Esophagus muscularis mucosa (tissue), 4 donors: ENCODE measurements at places on chromosomes 5 and 9.

- DNase-seq: no peak
Measured at GRCh38 chr5:140242890-140243585, 59.9 kb downstream of the PFDN1 start.

- DNase-seq: no peak
Measured at GRCh38 chr9:136255896-136256890, 10.6 kb upstream of the QSOX2 start.

DNA sequence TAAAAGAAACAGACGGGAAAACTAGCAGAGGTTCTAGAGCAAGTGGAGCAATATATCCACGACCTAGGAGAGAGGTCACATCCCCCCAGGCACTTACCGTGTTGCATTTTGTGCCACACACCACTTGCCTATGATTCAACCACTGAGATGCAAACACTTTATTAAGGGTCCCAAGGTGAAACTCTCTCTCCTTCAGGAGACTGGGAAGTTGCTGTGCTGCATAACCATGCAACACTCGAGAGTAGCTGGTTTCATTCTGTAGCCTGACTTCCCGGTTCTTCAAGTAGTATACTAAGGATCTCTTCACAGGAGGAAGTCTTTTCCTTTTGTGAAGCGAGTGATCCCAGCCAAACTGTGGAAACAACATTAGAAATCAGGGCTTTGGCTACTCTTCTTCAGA, 1.6 kb downstream of the DCAF12 start:
- no peak for DNase-seq

GRCh38 chr9:129995409-129996160, 47.4 kb downstream of the FNBP1 start:
- DNase-seq: no peak

GRCh38 chr5:155728857-155729683, 597.9 kb upstream of the SGCD start:
- DNase-seq: no peak

GRCh38 chr9:128643519-128644300, 12.9 kb downstream of the DYNC2I2 start:
- DNase-seq: no peak

DNA sequence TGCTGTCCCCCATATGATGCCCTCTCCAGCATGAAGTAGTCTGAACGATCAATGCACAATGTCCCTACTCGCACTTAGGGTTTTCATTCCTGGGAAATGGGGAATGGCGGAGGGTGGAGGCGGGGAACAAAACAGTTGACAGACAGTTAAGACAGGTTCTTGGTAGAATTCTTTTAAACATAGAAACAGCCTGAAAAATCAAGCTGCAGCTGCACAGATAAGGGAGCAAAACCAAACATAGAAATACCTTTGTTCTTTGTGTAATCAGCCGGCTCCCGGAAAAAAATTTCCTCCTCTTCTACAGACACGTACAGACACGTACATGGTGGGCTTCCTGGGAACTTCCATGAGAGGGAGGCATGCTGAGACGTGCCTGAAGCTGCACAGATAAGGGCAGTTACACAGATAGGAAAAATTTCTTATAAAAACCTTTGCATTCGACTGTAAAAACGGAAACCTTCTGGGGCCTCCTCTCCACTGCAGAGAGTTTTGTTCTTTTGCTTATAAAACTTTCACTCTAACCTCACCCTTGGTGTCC, 662.4 kb upstream of the PTPRD start:
- no peak for DNase-seq

DNA sequence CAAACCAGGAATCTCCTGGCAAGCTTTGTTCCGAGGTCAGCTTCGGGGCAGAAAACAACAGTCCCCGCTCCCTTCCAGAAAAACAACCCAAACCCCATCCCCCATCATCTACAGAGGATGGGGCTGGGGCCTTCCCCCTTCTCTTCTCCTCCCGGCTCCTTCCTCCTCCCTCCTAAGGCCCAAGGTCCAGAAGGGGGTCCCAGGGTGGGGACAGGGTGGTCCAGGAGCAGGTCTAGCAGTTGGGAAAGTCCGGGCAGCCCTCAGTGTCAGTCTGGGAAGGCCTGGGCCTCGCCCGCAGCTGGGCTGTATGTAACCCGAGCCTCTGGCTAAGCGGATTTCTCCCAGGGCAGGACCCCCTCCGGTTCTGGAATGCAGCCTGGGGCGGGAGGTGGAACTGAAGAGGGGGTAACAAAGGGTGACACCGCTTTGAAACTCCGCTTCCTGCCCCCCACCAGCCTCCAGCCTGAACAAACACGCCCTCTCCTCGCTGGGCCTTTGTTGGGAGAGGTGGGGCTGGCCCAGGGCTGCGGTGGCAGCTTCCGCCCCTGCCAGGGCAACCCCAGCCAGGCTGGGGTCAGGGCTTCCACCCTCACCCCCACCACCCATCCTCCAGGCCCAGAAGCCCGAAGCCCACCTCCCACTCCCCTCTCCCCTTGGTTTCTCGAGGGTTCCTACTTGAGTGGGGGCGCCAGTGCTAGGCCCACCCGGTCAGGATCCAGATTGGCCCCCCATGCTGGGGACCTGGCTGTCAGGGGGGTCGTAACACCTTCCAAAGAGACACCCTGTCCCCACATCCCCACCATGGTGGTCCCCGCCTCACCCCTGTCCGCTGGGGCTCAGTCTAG, 63.5 kb downstream of the C9orf50 start:
- DNase-seq: no peak
